ENCODE measurements at places on chromosomes 12 and 14.

- peaks cover 81% of the 10 kb centered on the region for H3K4me1 ChIP-seq
- no peak for DNase-seq
- H3K27ac ChIP-seq: peak overlapping the region; percentile 91
- no peaks in the 10 kb centered on the region for H3K27me3 ChIP-seq
Observed at GRCh38 chr12:110635055-110635454, 21.1 kb downstream of the TCTN1 start.

- H3K4me3 ChIP-seq: no peak overlapping the region
- DNase-seq: no peak
- H3K27ac ChIP-seq: no peak overlapping the region
Observed at GRCh38 chr12:66341126-66341525, 38.8 kb downstream of the HELB start.

- H3K27me3 ChIP-seq: no peaks in the 10 kb centered on the region
- H3K36me3 ChIP-seq: no peaks in the 10 kb centered on the region
- H3K27ac ChIP-seq: no peak overlapping the region
- H3K4me1 ChIP-seq: no peaks in the 10 kb centered on the region
Observed at GRCh38 chr14:83566567-83566966, 1963.4 kb upstream of the FLRT2 start.

GRCh38 chr12:54132976-54133771 is 55.6 kb downstream of the SMUG1 start:
- no peak for DNase-seq
- no peak overlapping the region for H3K4me3 ChIP-seq
- no peaks in the 10 kb centered on the region for H3K36me3 ChIP-seq
- no peak overlapping the region for H3K27ac ChIP-seq

DNA sequence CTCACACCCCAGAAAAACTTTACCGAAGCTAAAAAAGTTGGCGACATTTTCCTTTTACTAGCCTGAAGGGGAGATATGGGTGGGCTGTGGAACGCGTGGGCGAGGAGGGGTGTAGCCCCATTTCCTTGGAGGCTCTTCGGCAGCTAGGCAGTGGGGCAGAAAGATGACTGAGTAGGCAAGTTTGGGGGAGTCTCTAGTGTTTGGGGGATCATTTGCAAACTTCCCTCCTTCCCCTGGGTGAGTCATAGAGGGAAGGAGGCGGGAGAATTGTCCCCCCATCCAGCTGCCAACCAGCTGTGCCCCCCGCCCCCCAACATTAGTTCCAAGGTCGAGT is 2.3 kb downstream of the GLI1 start:
- peaks cover 7% of the 10 kb centered on the region for H3K36me3 ChIP-seq
- no peaks in the 10 kb centered on the region for H3K27me3 ChIP-seq
- peak overlapping the region; percentile 85 for H3K4me3 ChIP-seq
- H3K27ac ChIP-seq: peak overlapping the region; percentile 82
- H3K4me1 ChIP-seq: peaks cover 51% of the 10 kb centered on the region

GRCh38 chr12:121831571-121832245 is 27.0 kb downstream of the HPD start:
- no peak for DNase-seq
- H3K27ac ChIP-seq: peak overlapping the region; percentile 27
- H3K4me3 ChIP-seq: no peak overlapping the region
- H3K36me3 ChIP-seq: peaks cover 35% of the 10 kb centered on the region
- H3K27me3 ChIP-seq: no peaks in the 10 kb centered on the region

DNA sequence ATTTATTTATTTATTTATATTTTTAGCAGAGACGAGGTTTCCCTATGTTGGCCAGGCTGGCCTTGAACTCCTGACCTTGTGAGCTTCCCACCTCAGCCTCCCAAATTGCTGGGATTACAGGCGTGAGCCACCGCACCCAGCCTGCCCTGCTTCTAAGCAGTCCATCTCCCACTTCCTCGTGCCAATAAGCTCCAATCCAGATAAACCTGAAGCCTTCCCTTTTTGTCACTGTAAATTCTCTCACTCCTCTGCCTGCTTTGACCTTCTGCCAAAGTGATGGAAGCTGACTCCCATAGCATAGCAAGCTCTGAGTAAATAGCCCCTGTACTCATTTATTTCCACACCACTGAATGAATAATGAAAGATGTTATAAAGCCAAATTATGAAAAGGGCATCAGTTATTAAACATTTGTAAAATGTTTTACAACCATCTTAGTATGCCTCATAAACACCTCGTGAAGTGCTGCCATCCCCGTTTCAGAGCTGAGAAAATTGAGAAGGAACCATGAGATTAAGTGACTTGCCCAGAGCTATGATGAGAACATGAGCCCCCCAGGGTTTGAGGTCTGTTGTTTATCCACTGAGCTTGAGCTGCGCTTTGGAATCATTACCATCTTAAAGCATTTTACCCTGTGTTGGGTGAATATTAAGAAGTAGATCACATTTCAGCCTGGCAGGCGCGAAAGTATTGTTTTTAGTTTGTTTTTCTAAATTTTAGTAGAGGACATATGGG is 30.4 kb downstream of the MANSC1 start:
- H3K27ac ChIP-seq: no peak overlapping the region
- DNase-seq: no peak
- H3K27me3 ChIP-seq: peaks cover 6% of the 10 kb centered on the region

DNA sequence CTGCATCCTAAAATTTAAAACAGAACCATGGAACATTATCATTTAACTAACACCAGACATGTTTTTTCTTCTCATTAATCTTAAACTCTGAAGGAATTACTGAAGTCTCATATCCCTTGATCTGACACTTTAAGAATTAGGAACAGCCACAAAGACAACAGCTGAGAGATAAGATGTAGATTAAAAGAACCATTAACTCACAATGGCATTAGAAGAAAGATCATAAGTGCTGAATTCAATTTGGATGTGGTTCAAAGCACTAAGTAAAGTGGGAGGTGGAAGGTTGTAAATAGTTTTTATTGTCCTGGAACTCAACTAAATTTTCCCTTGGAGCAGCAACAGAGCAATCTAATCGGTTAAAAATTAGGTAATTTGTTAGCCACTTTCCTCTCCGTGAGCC is 199.0 kb upstream of the ATP2B1 start:
- H3K36me3 ChIP-seq: peaks cover 12% of the 10 kb centered on the region
- no peaks in the 10 kb centered on the region for H3K27me3 ChIP-seq
- H3K27ac ChIP-seq: no peak overlapping the region
- no peak overlapping the region for H3K4me3 ChIP-seq
- H3K4me1 ChIP-seq: peaks cover 2% of the 10 kb centered on the region
- DNase-seq: no peak

- peak; percentile 94 for DNase-seq
- peaks cover 46% of the 10 kb centered on the region for H3K36me3 ChIP-seq
- H3K4me1 ChIP-seq: peaks cover 64% of the 10 kb centered on the region
- peak overlapping the region; percentile 89 for H3K27ac ChIP-seq
- peak overlapping the region; percentile 67 for H3K4me3 ChIP-seq
Observed at GRCh38 chr12:111444925-111445725, 39.4 kb downstream of the SH2B3 start.

DNA sequence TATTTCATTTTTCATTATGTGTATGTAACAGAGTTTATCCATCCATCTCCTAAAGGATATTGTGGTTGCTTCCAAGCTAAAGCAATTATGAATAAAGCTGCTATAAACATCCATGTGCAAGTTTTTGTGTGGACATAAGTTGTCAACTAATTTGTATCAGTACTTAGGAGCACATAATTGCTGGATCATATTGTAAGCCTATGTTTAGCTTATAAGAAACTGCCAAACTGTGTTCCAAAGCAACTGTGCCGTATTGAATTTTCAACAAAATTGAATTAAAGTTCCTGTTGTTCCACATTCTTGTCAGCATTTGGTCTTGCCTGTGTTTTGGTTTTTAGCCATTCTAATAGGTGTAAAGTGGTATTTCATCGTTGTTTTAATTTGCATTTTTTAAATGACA is 416.9 kb downstream of the SLC6A15 start:
- no peak overlapping the region for H3K27ac ChIP-seq
- no peak overlapping the region for H3K4me3 ChIP-seq
- no peaks in the 10 kb centered on the region for H3K36me3 ChIP-seq
- no peak for DNase-seq

DNA sequence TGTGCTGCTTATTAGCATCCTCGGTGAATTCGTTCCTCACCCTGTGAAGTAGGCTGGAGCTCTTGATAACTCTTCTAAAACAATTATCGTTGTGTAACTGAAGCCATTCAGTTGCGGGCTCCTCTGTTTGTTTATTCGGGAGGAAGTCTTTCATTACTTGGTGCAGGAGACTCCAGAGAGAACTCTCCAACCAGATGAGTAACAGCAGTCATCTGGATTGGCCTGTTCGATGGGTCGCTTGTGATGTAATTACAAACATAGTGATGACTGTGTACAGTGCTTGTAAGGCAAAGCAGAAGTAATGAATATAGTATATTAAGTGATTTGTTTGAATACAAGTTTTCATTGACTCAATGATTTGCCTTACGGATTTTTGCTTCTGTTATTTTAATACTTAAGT is 10.9 kb downstream of the ATP6V0A2 start:
- H3K4me1 ChIP-seq: peaks cover 21% of the 10 kb centered on the region
- DNase-seq: no peak
- H3K4me3 ChIP-seq: no peak overlapping the region
- no peaks in the 10 kb centered on the region for H3K27me3 ChIP-seq
- peak overlapping the region; percentile 25 for H3K27ac ChIP-seq

- no peak overlapping the region for H3K4me3 ChIP-seq
- H3K36me3 ChIP-seq: no peaks in the 10 kb centered on the region
- peaks cover 6% of the 10 kb centered on the region for H3K4me1 ChIP-seq
- peak overlapping the region; percentile 75 for H3K27ac ChIP-seq
Observed at GRCh38 chr12:31370531-31371255, 44.7 kb upstream of the SINHCAF start.

DNA sequence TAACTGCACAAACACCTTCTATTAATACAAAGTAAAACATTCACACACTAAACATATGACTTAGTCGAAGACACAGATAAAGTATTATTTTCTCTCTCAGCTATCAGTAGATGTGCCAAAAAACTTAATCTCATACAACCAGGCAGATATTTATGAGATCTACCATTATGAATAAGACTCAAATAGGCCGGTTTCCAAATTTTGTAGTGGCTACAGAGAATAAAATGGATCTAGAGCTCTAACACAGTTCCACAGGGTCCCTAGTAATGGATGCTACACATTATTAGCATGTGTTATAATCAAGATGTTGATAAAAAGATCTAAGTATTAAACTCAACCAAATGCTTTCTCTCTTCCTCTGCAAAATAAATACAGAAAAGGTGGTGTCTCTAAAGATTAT is 10.4 kb downstream of the SAV1 start:
- H3K27me3 ChIP-seq: no peaks in the 10 kb centered on the region
- H3K4me1 ChIP-seq: peaks cover 60% of the 10 kb centered on the region
- DNase-seq: no peak

- H3K27me3 ChIP-seq: no peaks in the 10 kb centered on the region
- peak; percentile 49 for DNase-seq
- peak overlapping the region; percentile 99 for H3K4me3 ChIP-seq
- peaks cover 33% of the 10 kb centered on the region for H3K36me3 ChIP-seq
- peak overlapping the region; percentile 97 for H3K27ac ChIP-seq
Observed at GRCh38 chr12:12719496-12719895, 2.3 kb downstream of the CDKN1B start.

- peaks cover 5% of the 10 kb centered on the region for H3K4me1 ChIP-seq
- H3K36me3 ChIP-seq: peaks cover 13% of the 10 kb centered on the region
- no peak overlapping the region for H3K4me3 ChIP-seq
- H3K27me3 ChIP-seq: peaks cover 11% of the 10 kb centered on the region
Observed at GRCh38 chr14:105499256-105500035, 8.4 kb downstream of the TEDC1 start.

GRCh38 chr14:93120517-93120916 is 4.8 kb upstream of the ITPK1 start:
- DNase-seq: no peak
- peaks cover 15% of the 10 kb centered on the region for H3K4me1 ChIP-seq
- H3K36me3 ChIP-seq: no peaks in the 10 kb centered on the region
- no peaks in the 10 kb centered on the region for H3K27me3 ChIP-seq
- no peak overlapping the region for H3K27ac ChIP-seq
- H3K4me3 ChIP-seq: no peak overlapping the region

DNA sequence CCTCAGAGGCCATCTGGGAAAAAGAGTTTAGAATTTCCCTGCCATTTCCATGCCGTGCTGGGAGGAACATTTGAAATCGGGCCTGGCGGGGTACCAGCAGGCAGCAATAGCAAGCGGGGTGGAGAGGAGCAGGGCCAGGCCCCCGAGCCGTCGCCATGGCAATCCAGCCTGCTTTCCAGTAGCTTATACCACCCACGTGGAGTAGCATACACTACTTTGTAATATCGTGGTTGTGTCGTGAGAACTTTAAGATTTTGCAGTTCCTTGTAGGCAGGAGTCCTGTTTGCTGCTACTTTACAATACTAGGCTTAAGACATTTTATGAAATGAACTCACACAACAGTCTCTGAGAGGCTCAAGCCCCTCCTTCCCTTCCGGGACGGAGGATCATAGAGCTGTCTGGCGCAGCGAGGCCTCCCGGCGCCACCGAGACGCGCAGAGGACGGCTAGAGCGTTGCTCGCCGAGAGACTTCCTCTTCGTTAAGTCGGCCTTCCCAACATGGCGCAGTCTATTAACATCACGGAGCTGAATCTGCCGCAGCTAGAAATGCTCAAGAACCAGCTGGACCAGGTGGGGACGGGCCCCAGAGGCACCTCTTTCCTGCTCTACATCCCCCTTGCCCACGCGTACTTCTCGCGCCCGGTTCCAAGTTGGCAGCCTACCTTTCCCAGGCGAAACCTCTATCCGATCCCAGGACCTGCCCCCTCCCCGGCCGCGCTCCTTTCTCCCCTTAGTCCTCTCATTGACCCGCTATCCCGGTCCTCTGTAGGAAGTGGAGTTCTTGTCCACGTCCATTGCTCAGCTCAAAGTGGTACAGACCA is at the start of gene PFDN5:
PFDN5 (plus strand) TSS at position 473 of the 821 bp plus-strand sequence; CDS start at position 499, 26 bp downstream.
- H3K36me3 ChIP-seq: peaks cover 79% of the 10 kb centered on the region
- peak; percentile 89 for DNase-seq
- H3K4me3 ChIP-seq: peak within 1 kb of the TSS; percentile 97
- H3K27ac ChIP-seq: peak within 1 kb of the TSS; percentile 99

- no peak overlapping the region for H3K4me3 ChIP-seq
- no peak overlapping the region for H3K27ac ChIP-seq
- peaks cover 23% of the 10 kb centered on the region for H3K4me1 ChIP-seq
- no peak for DNase-seq
- no peaks in the 10 kb centered on the region for H3K36me3 ChIP-seq
- no peaks in the 10 kb centered on the region for H3K27me3 ChIP-seq
Observed at GRCh38 chr12:50026691-50027090, 1.4 kb upstream of the RACGAP1 start.

- DNase-seq: no peak
- no peaks in the 10 kb centered on the region for H3K4me1 ChIP-seq
- no peaks in the 10 kb centered on the region for H3K36me3 ChIP-seq
- no peak overlapping the region for H3K27ac ChIP-seq
- no peaks in the 10 kb centered on the region for H3K27me3 ChIP-seq
Observed at GRCh38 chr14:42441615-42442014, 834.9 kb downstream of the LRFN5 start.

GRCh38 chr12:48972213-48972951 is 847 bp upstream of the WNT10B start:
- peaks cover 41% of the 10 kb centered on the region for H3K4me1 ChIP-seq
- peaks cover 67% of the 10 kb centered on the region for H3K27me3 ChIP-seq
- DNase-seq: peak; percentile 19
- peak overlapping the region; percentile 70 for H3K4me3 ChIP-seq

GRCh38 chr14:102280376-102280962 is 24.5 kb downstream of the MOK start:
- H3K36me3 ChIP-seq: no peaks in the 10 kb centered on the region
- DNase-seq: no peak
- H3K27ac ChIP-seq: no peak overlapping the region
- no peaks in the 10 kb centered on the region for H3K27me3 ChIP-seq
- no peaks in the 10 kb centered on the region for H3K4me1 ChIP-seq
- H3K4me3 ChIP-seq: no peak overlapping the region
